ENCODE measurements at places on chromosomes 3 and 15.

DNA sequence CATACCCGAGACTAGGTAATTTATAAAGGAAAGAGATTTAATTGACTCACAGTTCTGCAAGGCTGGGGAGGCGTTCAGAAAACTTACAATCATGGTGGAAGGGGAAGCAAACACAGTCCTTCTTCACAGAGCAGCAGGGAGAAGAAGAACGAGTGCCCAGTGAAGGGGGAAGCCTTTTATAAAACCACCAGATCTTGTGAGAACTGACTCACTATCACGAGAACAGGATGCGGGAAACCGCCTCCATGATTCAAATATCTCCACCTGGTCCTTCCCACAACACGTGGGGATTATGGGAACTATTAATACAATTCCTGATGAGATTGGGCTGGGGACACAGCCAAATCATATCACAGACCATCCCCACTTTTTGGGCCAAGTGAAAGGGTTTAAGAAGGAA lies 58.8 kb upstream of the CTXND1 start:
- no peak for DNase-seq

GRCh38 chr3:110881069-110881468 lies 190.5 kb upstream of the NECTIN3 start:
- no peak for DNase-seq

GRCh38 chr15:67224889-67225288 lies 29.6 kb downstream of the AAGAB start:
- DNase-seq = no peak

DNA sequence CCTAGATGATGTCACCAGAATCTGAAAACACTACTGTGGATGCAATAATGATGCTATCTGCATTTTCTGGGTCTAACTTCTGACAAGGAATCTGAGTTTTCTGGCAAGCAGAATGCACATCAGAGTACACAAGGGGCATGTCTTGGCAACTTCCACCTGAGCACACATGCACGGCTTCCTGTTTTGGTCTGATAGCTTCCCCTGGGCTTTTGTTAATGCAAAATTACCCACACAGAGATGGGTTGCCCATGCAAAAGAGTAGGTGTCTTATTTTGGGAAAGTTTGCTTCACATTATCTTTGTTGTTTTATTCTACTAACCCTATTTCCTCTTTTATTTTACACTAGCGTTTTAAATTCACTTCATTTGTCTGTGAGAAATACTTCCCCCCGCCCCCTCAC lies 74.2 kb upstream of the SATB1 start:
- DNase-seq = peak; percentile 21

GRCh38 chr3:171245796-171246765 lies 214.1 kb downstream of the TNIK start:
- DNase-seq = no peak

DNA sequence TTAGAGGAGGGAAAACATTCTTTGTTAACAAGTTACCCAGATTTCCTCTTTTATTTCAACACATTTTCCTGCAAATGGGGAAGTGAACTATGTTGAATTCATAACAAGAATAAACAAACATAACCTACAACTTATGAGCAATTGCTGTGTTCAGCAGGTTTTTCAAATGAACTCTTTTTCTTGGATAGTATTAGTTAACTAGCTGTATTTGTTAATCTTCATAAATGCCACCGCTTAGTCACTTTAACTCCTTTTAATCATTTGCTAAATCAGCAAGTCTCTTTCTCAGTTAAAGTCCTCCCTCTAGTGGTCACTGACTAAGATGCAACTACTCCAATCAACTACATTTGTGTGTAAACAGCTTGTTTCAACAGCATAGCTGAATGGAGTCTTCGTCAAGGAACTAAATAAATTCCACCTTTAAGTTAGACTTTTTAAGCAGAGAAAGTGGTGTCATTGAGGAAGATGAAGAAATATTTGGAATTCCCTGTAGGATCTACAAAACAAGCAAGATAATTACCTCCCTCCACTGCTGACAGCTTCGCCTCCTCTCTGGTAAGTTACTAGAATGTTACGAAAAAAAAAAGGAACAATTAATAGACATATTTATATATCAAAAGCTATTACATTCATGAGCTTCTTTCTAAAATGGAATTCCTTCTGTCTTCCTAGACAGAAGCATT lies 1122.0 kb downstream of the ROBO1 start:
- DNase-seq = no peak

GRCh38 chr15:25543196-25543595 lies 104.4 kb upstream of the UBE3A start:
- DNase-seq = no peak

DNA sequence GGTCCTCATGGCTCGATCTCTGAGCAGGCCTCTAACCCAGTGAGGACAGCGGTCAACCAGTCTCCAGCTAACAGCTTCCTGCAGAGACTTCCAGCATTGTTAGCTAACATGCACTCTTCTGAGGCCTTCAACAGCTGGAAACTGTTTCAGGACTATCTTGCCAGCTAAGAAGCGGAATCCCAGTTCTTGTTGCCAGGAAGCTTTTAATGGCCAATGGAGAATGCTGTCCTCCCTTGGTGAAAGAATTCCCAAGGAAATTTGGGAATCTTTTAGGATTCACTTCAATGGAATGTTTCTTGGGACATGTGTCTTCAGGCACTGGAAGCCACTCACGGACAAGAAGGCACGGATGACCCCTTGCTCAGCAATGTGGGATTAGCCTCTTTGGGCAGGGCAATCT lies 91.7 kb downstream of the CEMIP start:
- DNase-seq = no peak

- no peak for DNase-seq
Observed at GRCh38 chr15:77554306-77555080, 78.2 kb downstream of the LINGO1 start.

DNA sequence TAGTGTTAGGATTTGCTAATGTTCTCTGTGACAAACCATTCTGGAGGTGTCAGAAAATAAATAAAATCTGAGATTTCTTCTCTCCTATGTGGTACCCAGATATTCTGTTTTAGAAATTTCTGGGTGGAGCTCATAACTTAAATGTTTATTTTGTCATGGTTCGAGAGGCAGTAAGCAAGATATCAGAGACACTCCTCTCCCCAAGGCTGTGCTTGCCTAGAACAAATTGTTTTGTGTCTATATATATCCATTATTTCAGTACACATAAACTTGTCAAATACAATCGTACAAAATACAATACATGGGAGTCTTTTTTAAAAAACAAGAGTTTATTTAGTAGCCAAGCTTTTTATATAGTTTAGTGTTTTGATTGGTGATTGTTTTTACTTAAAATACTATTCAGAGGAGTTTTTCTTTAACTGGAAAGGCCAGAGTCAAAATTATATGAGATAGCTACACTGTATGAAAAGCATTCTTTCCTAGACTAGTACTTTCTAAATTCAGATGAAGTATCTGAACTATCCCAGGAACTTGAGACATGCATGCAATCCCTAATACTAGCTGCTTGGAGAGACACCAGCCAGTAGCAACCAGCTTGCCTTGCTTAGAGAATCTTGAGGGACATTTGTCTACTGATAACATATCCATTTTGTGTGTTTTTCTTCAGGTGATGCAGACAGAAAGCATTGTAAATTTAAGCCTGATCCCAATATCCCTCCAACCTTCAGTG lies 4.7 kb downstream of the EXOG start:
- no peak for DNase-seq

DNA sequence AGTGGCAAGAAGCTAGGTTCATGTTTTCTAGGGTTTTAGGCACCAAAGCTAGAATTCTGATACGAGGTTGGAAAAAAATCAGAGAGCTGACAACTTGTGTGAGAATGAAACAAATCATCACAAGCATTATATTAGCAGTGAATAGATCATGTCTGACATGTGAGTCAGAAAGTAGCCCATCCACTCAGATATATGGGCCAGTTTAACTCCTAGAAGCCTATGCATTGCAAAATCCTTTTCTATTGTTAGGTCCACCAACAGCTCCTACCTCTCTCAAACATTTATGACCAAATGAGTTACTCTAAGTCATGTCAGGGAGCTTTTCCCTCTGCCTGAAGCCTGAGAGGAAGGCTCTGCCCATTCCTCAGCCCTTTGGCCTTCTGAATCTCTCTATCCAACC lies 44.0 kb downstream of the KBTBD12 start:
- no peak for DNase-seq

DNA sequence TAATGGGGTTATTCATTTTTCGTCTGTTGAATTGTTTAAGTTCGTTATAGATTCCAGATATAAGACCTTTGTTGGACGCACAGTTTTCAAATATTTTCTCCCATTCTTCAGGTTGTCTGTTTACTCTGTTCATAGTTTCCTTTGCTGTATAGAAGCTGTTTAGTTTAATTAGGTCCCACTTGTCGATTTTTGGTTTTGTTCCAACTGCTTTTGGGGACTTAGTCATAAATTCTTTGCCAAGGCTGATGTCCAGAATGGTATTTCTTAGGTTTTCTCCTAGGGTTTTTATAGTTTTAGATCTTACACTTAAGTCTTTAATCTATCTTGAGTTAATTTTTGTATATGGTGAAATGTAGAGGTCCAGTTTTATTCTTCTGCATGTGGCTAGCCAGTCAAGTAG lies 58.9 kb upstream of the ZNF280D start:
- DNase-seq = no peak

- DNase-seq = no peak
Observed at GRCh38 chr3:13166243-13167063, 93.2 kb upstream of the IQSEC1 start.

- DNase-seq = no peak
Observed at GRCh38 chr3:115784739-115785536, 161.6 kb downstream of the GAP43 start.

DNA sequence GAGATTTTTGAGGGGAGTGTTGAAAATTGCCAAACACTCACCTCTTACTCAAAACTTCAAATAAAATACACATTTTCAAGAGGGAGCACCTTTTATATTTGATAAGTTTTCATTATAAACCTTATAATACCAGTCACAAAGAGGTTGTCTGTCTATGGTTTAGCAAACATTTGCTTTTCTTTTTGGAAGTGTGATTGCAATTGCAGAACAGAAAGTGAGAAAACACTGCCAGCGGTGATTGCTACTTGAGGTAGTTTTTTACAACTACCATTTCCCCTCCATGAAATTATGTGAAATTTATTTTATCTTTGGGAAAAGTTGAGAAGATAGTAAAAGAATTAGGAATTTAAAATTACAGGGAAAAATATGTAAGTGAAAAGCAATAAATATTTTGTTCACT lies 20.1 kb downstream of the DIPK2A start:
- DNase-seq = no peak

DNA sequence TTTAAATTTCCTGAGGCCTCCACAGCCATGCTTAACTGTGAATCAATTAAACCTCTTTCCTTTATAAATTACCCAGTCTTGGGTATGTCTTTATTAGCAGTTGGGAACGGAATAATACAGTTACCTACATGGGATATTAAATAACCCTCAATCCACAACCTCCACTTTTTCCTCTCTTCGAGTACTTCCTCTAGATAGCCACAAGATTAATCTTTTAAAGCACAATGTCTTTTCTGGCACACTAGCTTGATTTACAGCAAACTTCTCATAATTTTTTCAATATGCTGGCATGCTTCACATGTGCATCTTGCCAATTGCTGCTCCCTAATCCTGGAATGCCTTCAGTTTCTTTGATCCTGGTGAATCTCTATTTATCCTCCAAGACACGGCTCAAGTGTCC lies 92.2 kb downstream of the P2RY1 start:
- DNase-seq = no peak

GRCh38 chr3:138256022-138256421 lies 68.9 kb downstream of the ARMC8 start:
- no peak for DNase-seq

GRCh38 chr15:39172380-39173281 lies 408.2 kb upstream of the THBS1 start:
- DNase-seq = no peak

DNA sequence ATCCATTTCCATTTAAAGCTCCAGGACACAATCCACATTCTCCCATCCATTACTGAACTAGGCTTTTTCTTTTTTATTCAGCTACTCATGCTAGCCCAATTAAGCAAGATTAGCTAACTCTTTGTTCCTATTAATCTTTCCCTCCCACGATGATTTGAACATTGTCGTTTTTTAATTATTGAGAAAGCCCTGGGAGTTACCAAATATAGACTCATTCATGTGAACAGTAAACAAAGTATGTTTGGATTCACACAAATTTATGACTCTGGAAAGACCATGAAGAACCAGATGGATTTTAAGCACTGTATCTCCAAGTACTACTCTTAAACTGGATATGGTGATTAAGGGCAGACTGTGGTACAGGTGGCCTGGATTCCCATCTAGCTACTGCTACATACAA lies 82.2 kb downstream of the STRIT1 start:
- DNase-seq = no peak

DNA sequence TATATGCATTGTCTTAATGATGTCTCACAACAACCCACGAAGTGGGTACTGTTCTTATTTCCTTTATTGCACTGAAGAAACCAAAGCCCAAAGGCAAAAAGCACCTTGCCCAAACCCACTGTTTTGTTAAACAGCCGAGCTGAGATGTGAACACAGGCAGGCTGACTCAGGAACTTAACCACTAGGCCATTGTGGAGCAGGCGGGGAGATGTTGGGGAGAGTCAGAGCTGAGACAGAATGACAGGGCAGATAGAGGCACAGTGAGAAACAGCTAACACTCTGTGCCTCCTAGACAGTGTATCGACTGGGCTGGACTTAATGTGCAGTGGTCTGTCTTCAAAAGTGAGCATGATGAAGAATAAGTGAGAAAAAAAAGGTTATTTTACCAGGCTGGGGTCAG lies 56.5 kb downstream of the RPLP1 start:
- DNase-seq = no peak

- no peak for DNase-seq
Observed at GRCh38 chr3:141386611-141387111, 18.4 kb downstream of the ZBTB38 start.

DNA sequence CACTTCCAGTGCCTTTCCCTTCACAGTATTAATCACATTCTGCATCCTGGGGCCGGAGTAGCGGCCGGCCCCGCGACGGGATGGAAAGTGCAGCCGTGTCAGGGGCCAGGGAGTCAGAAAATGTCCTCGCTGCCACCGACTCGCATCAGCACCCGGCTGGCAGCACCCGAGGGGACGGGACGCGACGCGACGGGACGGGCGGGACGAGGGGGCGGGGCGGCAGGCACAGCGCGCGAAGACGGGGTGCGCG lies 353 bp downstream of the ATG3 start:
- DNase-seq = no peak

- no peak for DNase-seq
Observed at GRCh38 chr15:31235311-31236183, 91.1 kb upstream of the KLF13 start.

DNA sequence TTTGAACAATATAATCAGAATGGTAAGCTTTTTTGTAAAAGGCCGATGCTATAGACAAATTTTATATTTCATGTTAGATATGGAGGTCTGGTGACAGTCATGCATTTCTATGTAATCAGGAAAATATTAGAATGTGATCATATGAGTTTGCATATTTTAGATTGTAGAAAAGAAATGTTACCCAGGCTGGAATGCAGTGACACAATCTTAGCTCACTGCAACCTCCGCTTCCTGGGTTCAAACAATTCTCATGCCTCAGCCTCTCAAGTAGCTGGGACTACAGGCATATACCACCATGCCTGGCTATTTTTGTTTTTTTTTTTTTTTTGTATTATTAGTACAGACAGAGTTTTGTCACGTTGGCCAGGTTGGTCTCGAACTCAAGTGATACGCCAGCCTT lies 152.0 kb downstream of the LMLN start:
- no peak for DNase-seq

Measured in activated CD4-positive, alpha-beta memory T cell treated with anti-CD3 and anti-CD28 coated beads, Interleukin-2, amount 10 ng/mL, durations not matched to agents 7 days and 5 days (primary cell).